Activated CD4-positive, alpha-beta T cell treated with anti-CD3 and anti-CD28 coated beads for 36 hours (primary cell): ENCODE measurements at places on chromosomes 3 and 15. TPM values are rescaled to one million over a fixed set of nuclear protein-coding genes. Genes with fewer than 3 reads are reported as not detected.

DNA sequence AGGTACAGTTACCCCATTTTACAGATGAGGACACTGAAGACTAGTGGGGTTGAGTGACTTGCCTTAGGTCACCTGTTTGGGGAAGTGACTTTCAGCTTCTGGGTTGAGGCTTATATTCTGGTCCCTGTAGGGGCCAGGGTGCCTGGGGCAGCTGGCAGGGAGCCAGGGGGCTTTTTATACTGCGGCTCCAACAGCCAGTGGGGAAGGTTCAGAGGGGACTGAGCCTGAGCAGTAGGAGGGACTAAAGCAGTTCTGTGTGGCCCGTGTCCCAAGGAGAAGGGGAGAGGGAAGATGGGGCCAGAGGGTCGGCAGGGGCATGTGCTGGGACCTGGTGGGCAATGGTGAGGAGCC is 37.7 kb downstream of the SLC6A6 start:
- peaks cover 23% of the 10 kb centered on the region for H3K4me1 ChIP-seq
- peaks cover 10% of the 10 kb centered on the region for H3K36me3 ChIP-seq
- H3K27me3 ChIP-seq = no peaks in the 10 kb centered on the region
- no peak overlapping the region for H3K4me3 ChIP-seq
- no peak for DNase-seq

GRCh38 chr3:184145111-184145524 is 10.0 kb downstream of the EIF2B5 start:
- no peak overlapping the region for H3K27ac ChIP-seq
- H3K4me1 ChIP-seq = no peaks in the 10 kb centered on the region
- peaks cover 47% of the 10 kb centered on the region for H3K36me3 ChIP-seq
- H3K4me3 ChIP-seq = no peak overlapping the region
- H3K27me3 ChIP-seq = no peaks in the 10 kb centered on the region

Gene STAB1
- total RNA-seq = 0.14 TPM

GRCh38 chr3:11764931-11765363 is 81.7 kb downstream of the TAMM41 start:
- H3K4me3 ChIP-seq = no peak overlapping the region
- H3K27ac ChIP-seq = peak overlapping the region; percentile 22
- DNase-seq = peak; percentile 74
- H3K36me3 ChIP-seq = no peaks in the 10 kb centered on the region
- no peaks in the 10 kb centered on the region for H3K27me3 ChIP-seq
- peaks cover 13% of the 10 kb centered on the region for H3K4me1 ChIP-seq

DNA sequence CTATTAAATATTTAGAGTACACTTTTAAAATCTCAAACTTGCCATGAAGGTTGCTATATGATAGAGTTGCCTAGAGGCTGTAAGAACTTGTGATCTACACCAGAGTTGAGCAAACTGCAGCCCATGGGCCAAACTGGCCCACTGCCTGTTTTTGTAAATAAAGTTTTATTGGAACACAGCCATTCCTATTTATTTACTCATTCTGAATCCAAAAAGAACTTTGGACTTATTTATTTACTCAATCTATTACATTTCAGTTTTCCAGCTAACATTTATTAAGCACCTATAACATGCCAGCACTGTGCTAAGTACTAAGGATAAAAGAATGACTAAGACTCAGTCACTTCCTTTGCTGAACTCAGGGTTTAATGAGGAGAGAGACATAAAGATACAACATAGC is 403.6 kb downstream of the ERC2 start:
- no peaks in the 10 kb centered on the region for H3K4me1 ChIP-seq
- H3K27ac ChIP-seq = no peak overlapping the region
- DNase-seq = no peak
- H3K36me3 ChIP-seq = no peaks in the 10 kb centered on the region
- H3K27me3 ChIP-seq = peaks cover 4% of the 10 kb centered on the region

Gene ERICH6
- total RNA-seq = 0.58 TPM

GRCh38 chr15:72222393-72222792 is 8.6 kb downstream of the PKM start:
- peak overlapping the region; percentile 89 for H3K27ac ChIP-seq
- H3K36me3 ChIP-seq = peaks cover 88% of the 10 kb centered on the region
- DNase-seq = peak; percentile 13

- no peaks in the 10 kb centered on the region for H3K36me3 ChIP-seq
- DNase-seq = no peak
- no peaks in the 10 kb centered on the region for H3K4me1 ChIP-seq
- no peaks in the 10 kb centered on the region for H3K27me3 ChIP-seq
- H3K27ac ChIP-seq = no peak overlapping the region
Measured at GRCh38 chr3:40265181-40265580, 44.3 kb upstream of the EIF1B start.

- H3K36me3 ChIP-seq = peaks cover 3% of the 10 kb centered on the region
- no peaks in the 10 kb centered on the region for H3K27me3 ChIP-seq
- H3K4me3 ChIP-seq = no peak overlapping the region
- H3K27ac ChIP-seq = no peak overlapping the region
Measured at GRCh38 chr15:55168350-55168974, 28.3 kb downstream of the RSL24D1 start.

DNA sequence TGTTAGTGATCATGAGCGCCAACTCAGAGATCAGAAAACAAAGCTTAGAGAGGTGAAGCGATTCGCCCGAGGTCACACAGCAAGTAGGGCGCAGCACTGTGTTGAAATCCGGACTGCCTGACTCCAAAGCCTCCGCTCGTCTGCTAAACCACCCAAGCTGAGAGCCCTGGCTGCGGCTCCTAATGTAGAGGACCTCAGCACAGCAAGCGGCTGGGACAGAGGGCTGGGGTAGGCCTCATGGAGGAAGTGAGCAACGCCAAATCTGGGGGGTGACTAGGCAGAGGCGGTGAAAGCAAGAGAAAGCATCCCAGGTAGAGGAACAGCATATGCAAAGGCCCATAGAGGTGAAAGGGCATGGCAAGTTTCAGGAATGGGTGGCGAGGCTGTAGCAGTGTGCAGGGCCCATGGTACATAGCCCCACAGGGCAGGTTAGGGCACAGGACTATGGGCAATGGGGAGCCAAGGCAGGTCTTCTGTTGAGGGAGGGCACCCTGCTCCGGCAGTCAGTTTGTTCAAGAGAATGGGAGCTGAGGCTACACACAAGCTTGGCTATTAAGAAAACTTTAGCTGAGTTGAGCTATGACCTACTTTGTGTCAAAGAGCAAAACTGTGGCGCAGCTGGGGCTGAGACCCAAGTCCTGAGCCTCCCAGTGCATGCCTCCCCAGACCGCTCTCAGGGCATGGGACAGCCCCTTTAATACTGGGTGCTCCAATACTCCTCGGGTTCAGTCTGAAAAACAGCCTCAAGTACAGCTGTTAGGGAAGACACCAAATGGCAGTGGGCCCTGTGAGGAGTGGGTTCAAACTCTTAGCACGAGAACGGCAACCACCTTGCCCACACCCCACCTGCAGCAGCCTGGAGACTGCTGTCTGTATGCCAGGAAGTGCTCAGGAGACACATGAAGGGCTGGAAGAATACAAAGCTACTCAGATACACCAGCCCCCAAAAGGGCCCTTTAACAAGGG is 988 bp upstream of the CFAP92 start:
- peak overlapping the region; percentile 63 for H3K4me3 ChIP-seq
- peak overlapping the region; percentile 49 for H3K27ac ChIP-seq
- DNase-seq = peak; percentile 52

DNA sequence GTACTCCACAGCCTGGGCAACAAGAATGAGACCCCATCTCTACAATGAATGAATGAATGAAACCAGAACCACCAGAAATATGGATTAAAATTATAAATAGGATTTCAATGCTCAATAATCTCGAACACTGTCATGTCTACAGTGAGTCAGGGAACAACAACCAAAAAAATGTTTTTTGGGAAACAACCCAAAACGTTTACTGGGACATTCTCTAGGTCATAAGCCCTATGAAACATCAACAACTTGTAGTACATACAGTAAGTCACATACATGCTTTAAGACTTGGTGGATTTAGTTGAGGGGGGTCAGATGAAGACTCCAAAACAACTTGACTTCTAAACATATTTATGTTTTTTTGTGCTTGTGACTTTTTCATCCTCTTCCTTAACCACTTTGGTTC is 511.2 kb downstream of the FOXP1 start:
- H3K4me1 ChIP-seq = peaks cover 93% of the 10 kb centered on the region
- no peak overlapping the region for H3K4me3 ChIP-seq
- no peak for DNase-seq
- peak overlapping the region; percentile 59 for H3K27ac ChIP-seq

DNA sequence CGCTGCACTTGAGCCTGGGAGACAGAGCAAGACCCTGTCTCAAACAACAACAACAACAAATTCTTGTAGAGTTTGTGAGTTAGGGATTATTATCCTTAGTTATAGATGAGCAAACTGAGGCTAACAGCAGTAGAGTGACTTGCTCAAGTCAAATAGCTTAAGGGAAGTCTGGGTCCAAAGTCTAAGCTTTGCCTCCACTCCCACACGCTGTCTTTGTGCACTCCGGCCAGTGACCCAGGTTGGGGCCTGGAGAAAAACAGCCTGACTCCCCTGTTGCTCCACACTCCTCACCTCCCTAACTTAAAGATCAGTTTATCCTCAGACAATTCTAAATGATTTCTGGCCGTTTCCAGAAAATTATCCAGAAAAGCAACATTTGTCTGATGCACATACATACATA is 9.2 kb upstream of the SIN3A start:
- peaks cover 7% of the 10 kb centered on the region for H3K4me1 ChIP-seq
- no peak overlapping the region for H3K4me3 ChIP-seq
- H3K27ac ChIP-seq = no peak overlapping the region
- no peak for DNase-seq
- H3K36me3 ChIP-seq = no peaks in the 10 kb centered on the region
- no peaks in the 10 kb centered on the region for H3K27me3 ChIP-seq

DNA sequence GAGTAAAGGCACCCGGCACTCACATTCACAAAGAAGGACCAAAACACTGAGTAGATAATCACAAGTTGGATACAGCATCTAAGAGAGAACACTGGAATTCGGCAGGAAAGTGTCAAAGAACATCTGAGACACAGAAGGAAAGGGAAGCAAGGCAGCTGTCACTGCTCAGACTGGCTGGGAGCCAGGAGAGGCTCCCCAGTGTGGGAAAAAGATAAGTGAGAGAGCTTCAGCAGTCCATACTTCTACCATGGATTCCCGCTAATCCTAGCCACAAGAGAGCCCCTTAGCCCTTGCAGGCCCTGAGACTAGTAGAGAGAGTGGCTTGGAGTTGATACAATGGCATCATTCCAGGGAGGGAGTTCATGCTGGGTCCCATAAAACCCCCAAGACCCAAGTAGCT is 36.7 kb upstream of the CP start:
- no peaks in the 10 kb centered on the region for H3K27me3 ChIP-seq
- DNase-seq = no peak
- no peaks in the 10 kb centered on the region for H3K36me3 ChIP-seq
- no peak overlapping the region for H3K27ac ChIP-seq
- H3K4me3 ChIP-seq = no peak overlapping the region

DNA sequence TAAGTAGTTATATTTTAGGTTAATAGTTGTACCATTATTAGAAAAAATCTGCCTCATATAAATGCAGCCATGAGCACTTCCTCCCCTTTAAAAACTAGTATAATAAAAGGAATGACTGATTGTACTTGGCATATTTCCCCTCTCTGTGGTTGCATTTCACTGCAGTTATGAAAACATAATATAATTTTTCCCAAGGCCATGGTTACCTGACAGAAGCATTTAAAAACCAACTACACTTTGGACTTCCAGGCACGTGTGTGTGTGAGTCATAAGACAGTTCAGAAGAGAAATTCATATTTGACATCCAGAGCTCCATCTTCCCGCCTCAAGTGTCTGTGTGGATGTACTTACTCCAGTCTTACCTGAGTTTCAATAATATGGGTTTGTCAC is 828.2 kb upstream of the CFAP20DC start:
- H3K4me3 ChIP-seq = no peak overlapping the region
- H3K27ac ChIP-seq = no peak overlapping the region
- DNase-seq = no peak
- peaks cover 49% of the 10 kb centered on the region for H3K4me1 ChIP-seq

DNA sequence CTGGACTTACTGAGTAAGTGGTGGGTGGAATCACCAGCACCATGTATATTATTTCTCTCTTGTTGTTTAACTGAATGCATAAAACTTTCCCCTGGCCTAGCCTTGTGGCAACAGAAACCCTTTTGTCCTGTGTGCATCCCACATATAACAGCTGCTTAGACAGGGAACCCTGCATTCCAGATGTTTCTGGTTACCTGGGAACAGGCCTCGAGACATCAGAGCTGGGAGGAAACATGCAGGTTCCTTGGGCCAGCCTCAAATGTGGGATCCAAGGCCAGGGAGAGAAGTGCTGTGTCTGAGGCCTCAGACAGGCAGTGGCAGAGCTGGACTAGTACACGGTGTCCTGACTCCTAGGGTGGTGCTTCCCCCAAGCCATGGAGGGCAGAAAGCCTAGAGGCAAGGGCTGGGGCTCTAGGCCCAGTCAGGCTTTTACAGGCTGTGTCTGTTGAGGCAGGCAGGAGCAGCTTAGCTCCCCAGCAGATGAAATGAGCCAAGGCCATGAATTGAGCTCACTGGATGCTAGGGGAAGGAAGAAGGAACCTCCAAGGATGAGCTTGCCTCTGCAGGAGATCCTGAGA is 57.7 kb downstream of the ITGA11 start:
- no peak overlapping the region for H3K4me3 ChIP-seq
- H3K36me3 ChIP-seq = no peaks in the 10 kb centered on the region
- no peak overlapping the region for H3K27ac ChIP-seq
- peaks cover 4% of the 10 kb centered on the region for H3K4me1 ChIP-seq
- peak; percentile 0 for DNase-seq

DNA sequence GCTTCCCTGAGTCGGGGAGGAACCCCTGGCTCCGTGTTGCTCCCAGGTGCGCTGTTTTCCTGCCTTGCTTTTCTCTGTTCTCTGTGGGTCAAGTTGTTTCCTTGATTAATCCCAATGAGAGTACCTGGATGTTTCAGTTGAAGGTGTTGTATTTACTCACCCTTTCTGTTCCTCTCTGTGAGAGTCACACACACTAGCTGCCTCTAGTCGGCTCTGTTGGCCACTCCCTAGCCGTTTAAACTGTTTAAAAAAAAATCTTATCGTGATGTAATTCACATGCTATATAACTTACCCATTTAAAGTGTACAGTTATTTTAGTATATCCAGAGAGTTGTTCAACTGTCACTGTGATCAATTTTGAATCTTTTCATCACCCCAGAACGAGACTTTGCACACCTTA is 74.0 kb downstream of the AKAP13 start:
- DNase-seq = no peak
- peaks cover 60% of the 10 kb centered on the region for H3K4me1 ChIP-seq
- H3K4me3 ChIP-seq = no peak overlapping the region
- H3K36me3 ChIP-seq = peaks cover 19% of the 10 kb centered on the region
- no peak overlapping the region for H3K27ac ChIP-seq

- no peak overlapping the region for H3K4me3 ChIP-seq
- H3K4me1 ChIP-seq = no peaks in the 10 kb centered on the region
- H3K27me3 ChIP-seq = no peaks in the 10 kb centered on the region
- DNase-seq = no peak
Measured at GRCh38 chr3:20322085-20322484, 136.1 kb upstream of the SGO1 start.

GRCh38 chr3:53255423-53255774 is 423 bp downstream of the TKT start:
- H3K4me1 ChIP-seq = peaks cover 37% of the 10 kb centered on the region
- H3K36me3 ChIP-seq = peaks cover 21% of the 10 kb centered on the region
- peak overlapping the region; percentile 87 for H3K4me3 ChIP-seq
- peak overlapping the region; percentile 53 for H3K27ac ChIP-seq
- DNase-seq = peak; percentile 61
- H3K27me3 ChIP-seq = no peaks in the 10 kb centered on the region

Gene FAM227B
- total RNA-seq = 4.4 TPM
